GM12878 (cell line): ENCODE measurements at places on chromosomes 6 and 20.

DNA sequence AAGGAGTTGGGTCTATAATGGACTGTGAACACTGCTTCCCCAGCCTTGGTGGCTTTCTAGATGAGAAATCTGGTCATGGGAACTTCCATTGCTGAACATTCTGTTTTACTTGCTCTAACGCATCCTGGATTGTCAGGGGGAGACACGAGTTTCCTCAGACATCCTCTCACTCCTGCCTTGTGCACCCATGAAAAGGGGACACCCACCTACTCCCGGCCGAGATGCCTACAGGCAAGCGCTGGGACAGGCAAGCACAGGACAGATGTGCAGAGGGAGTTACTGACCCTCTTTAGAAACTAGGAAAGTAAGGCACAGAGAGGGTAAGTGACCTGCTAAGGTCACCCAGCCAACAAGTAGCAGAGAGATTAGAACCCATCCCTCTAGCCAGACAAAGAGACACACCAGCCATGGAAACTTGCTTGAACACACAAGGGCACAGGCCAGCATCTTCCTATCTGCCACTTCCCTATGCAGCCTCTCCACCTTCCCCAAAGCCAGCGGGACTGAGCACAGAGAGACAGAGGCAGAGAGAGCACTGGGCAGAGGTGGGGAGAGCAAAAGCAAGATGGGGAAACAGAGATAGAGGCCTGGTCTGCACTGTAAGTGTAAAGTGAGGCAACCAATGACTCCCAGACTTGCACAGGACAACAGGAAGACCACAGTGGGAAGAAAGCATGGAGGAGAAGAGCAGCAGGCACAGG lies 845 bp upstream of the SFTA2 start:
- no peak for DNase-seq

- DNase-seq: no peak
These were observed 12.2 kb downstream of the TNFAIP3 start for GRCh38 chr6:137879299-137879698.

GRCh38 chr6:16907991-16908390 lies 146.7 kb upstream of the ATXN1 start:
- no peak for DNase-seq

GRCh38 chr6:48032151-48032550 lies 78.8 kb downstream of the PTCHD4 start:
- DNase-seq: no peak

DNA sequence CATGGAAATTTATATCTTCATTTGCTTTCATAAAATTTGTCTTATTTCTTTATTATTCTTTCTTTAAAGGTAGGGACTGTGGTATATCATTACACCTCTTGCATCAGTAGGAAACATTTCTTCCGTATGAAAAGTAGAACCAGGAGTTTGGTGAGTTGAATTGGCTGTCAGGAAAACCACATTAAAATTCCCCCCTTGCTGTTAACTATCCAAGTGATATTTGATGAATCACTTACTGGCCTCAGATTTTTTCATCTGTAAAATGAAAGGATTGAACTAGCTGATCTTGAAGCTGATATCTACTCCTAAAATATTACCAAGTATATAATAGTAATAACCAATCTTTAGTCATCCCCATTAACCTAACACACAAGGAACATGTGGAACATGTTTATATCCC lies 460.9 kb downstream of the GJA1 start:
- DNase-seq: no peak

DNA sequence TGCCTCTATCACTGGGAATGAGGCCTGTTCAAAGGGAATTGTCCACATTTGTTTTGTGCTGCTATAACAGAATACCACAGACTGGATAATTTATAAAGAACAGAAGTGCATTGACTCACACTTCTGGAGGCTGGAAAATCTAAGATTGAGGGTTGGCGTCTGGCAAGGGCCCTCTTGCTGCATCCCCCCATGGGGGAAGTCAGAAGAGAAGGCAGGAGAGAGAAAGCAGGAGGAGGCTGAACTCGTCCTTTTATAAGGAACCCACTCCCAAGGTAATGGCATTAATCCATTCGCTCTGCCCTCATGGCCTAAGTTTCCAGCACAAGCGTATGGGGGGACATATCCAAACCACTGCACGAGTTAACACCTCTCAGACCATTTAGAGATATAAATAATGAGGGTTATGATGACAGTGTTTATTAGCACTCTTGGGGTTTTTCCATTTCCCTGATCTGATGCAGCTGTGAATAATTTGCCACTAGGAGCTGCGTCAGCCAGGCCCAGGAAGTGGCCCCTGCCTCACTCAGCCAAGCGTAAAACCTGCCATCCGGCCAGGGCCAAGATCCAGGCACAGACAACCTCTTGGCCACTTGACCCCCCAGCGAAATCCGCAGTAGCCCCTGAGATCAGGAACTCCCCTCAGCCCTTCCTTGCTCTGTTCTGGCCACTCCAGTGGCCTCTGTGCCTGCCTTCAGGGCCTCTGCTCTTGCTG lies 14.2 kb upstream of the SLCO4A1 start:
- DNase-seq: no peak

DNA sequence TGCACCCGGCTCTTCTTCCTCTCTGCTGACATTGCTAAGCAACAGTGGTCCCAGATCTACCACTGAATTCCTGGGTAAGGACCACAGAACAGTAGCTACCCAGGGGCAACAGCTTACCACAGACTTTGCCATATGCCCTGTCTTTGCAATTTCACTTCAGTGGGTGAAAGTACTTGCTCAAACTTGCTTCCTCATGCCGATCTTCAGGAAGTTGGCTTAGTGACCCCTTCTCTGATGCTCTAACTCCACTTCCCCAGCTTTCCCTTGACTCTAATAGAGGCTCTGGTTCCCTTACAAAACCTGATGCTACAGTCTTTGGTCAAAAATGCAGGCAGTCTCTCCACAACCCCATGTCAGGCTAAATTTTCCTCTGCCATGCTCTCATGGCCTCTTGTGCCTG lies 3.3 kb upstream of the TAAR5 start:
- no peak for DNase-seq

- DNase-seq: no peak
These were observed 971 bp downstream of the NFKBIE start for GRCh38 chr6:44264154-44265006.

DNA sequence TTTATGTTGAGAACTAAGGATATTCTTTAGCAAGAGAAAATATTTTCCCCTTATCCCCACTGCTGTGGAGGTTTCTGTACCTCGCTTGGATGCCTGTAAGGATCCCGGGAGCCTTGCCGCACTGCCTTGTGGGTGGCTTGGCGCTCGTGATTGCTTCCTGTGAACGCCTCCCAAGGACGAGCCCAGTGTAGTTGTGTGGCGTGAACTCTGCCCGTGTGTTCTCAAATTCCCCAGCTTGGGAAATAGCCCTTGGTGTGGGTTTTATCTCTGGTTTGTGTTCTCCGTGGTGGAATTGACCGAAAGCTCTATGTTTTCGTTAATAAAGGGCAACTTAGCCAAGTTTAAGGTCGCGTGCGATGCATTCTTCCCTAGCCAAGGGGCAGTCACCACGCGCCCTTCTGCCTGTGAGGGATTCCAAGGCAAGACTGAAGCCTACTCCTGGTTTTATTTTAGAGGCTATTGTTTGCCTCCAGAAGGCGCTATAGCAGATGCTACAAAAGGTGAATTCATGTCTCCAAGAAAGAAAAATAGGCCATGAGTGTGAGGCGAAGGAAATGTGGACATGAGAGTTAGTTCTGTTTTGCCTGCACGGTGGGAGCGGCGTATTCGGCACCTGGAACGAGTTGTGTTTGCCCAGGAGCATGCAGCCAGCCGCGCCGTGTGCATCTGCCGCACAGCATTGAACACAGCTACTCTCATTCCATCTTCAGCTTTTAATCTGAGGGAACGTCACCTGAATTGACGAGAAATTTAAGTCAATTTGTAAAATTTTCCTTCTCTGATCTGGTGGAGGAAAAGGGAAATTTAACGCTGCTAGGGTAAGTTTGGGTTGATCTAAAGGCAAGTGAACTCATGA lies 40.3 kb upstream of the IRF4 start:
- no peak for DNase-seq

DNA sequence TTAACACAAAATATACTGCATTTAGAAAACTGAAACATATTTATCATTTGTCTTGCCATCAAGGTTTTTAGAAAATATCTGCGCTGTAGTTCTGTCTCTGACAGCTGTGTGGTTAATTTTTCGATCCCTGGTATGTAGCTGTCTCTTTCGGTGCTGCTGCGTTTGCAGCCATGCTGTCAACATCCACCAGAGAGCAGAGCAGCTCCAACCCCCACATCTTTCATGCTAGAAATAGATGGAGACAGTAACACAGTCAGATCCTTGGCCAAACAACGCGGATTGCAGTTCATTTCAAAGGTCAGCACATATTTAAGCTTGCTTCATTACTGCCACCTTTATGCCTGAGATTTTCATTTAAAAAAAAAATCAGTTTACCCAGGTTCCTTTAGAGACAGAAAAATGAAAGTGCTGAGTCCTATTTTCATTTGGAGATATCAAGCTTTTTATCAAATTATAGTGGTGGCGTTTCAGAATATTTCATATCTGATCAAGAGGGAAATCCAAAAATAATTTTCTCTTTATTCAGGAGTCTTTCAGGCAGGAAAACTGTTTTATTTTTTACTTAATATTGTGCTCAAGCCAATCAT lies 157.7 kb upstream of the MMS22L start:
- DNase-seq: no peak

DNA sequence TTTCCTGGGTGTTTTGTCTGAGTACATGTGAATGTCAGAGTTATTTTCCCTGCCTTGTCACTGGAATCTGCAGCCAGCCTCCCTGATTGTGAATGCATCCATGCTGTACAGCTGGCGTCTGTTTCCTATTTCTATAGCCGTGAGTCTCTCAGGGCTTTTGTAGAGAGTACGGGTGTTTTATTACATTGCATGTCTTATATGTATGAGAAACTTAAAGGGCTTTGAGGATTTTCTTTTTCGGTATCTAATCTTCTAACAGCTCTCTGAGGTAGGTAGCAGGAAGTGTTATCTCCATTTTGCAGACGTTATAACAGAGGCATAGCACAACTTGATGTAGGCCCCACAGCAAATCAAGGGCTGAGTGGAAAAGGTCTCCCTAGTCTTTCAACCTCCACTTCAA lies 272.9 kb downstream of the PRL start:
- DNase-seq: no peak

GRCh38 chr20:47275548-47275947 lies 81.0 kb downstream of the ZMYND8 start:
- DNase-seq: no peak

DNA sequence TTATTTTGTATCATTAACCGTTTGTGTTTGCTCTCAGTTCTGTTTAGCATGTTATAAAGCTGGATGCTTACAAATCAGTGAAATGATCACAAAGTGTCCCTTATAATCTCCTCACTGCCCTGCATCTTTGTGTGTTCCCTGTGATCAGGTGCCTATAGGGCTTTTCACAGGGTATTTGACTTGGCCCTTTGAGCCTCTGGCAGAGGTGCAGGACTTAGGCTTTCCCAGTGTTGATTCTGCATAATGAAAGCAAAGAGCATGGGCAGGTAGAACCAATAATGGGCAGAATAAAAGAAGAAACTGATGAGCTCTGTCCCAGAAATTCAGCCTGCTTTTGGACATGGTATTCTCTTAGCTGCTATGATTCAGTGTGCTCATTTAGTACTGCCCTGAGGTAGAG lies 16.9 kb upstream of the PBOV1 start:
- DNase-seq: no peak

DNA sequence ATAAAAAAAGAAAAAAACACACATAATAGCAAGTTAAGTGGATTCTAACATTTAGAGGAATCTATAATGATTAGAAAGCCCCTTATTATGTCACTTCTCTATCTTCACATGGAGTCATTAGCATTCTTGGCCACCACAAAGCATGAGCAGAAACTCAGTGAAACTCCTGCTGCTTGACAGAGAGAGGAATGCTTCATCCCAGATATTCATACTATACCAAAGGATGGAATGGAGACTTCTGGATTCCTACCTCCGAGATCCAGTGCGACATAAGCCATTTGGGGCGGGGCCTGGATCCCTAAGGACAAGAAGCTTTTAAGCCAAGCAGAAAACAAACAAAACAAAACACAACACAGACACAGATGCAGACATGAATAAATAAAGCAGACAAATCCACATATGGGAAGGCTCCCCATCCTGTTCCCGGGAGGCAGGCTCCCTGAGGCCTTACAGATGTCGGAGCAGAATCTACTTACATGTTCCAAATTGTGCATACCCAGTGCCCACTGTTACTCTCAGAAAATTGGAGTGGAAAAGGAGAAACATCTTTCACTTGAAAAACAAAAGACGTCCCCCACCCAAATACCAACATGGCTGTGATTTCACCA lies 727.3 kb downstream of the MAFB start:
- DNase-seq: no peak

DNA sequence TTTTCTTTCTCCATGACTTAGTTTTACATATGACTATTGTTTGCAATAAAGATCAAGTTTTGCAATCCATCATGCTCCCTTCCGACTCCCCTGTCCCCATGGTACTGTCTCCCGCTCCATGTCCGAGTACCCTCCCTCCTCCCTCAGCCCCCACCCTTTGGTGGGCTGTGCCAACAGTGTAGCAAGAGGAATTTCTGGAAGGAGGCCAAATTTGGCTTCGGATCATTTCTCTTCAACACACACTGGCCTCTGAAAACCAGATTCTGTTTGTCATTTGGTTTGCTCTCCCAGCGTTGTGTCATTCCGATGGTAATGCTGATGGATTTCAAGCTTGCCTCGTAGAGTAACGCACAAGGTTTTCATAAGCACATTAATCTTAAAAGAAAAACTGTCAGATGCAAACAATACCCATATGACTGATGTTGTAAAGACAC lies 22.9 kb upstream of the PAX1 start:
- no peak for DNase-seq

DNA sequence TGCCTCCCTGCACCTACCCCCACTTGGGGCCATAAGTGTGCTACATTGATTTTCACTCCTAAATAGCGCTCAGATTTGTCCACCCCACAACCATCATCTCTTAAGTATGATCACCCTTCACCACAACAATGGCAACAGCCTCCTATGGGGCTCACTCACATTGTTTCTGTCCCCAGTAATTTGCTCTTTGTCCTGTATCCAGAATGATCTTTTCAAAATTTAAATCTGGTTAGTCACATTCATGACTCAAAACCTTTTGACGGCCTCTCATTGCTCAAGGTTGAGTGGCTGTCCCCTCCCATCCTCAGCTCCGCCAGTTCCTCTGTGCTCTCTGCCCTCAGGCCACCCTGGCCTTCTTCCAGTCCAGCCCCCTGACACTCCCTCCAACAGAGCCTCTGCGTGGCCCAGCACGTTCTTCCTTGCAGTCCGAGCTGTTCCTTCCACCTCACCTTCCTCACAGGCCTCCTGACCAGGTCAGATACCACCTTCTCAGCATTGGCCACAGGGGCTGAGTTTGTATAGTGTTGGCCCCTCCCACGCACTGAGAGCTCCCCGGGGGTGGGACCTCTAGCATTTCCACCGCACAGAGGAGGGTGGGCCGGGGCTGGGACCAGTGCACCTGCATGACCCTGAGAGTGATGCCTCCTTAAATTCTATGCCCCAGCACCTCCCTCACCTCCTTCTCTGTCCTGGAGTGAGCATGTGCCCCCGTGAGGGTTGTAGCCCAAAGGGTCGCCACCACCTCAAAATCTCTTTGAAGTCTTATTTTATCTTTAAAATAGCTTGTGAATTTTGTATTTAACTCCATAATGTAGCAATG lies 2.4 kb upstream of the PPP1R3G start:
- no peak for DNase-seq

GRCh38 chr6:40338306-40338705 lies 248.9 kb downstream of the LRFN2 start:
- DNase-seq: no peak

GRCh38 chr6:49721297-49721696 lies 8.0 kb upstream of the CRISP2 start:
- DNase-seq: no peak

- no peak for DNase-seq
These were observed 19.3 kb downstream of the ACSS1 start for GRCh38 chr20:25038591-25039015.

GRCh38 chr20:57586370-57586793 lies 25.5 kb downstream of the PCK1 start:
- no peak for DNase-seq
